A549 treated with GW870086 at 1 μM for 4 hours (cell line): ENCODE measurements at places on chromosomes 12 and 14. TPM values are rescaled to one million over a fixed set of nuclear protein-coding genes. Genes with fewer than 3 reads are reported as not detected.

The UNC79 gene
- total RNA-seq = 0.01 to 0.03 TPM (median 0.03 TPM) in 4 of 5 replicates, not detected in the other

The MUCL1 gene
- total RNA-seq = not detected in 5 replicates

The RFLNA gene
- total RNA-seq = 0.06 to 0.24 TPM (median 0.10 TPM) in 4 of 5 replicates, not detected in the other

The BCL2L14 gene
- 0.10 TPM in 1 of 5 replicates, not detected in the others for total RNA-seq

The C3AR1 gene
- total RNA-seq = not detected in 5 replicates
